ENCODE measurements at places on chromosomes 13 and 19.
A peak's percentile ranks its signal among the peaks of the same experiment; 100 is the strongest.

DNA sequence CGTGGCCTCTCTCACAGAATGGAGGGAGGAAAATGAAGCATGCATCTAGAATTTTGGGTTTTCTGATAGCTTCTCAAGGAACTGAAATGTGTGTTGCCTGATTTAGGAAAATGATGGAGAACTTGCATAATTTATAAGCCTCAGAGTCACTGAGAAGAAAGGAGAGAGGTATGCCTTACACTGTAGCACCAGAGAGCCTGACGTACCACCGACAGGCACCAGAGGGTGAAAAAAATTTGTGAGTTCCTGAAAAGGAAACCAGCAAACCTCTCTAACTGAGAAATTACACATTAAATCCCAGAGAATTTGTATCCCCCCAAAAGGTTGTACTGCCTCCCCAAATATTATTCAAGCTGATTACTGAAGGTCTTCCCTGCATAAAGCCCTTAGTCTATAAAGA, 915.3 kb upstream of the SLITRK6 start:
- DNase-seq: no peak

DNA sequence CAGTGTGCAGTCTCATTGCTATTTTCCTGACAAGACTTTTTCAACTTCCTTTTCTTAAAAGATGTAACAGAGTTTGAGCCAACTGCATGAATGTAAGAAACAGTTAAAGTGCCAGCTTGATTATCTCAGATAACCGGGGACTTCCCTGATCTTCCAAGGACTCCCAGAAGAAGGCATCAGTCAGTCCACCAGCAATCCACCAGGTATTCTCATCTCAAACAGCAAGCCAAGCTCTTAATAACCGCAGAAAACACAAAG, 350.1 kb downstream of the LIG4 start:
- no peak for DNase-seq

DNA sequence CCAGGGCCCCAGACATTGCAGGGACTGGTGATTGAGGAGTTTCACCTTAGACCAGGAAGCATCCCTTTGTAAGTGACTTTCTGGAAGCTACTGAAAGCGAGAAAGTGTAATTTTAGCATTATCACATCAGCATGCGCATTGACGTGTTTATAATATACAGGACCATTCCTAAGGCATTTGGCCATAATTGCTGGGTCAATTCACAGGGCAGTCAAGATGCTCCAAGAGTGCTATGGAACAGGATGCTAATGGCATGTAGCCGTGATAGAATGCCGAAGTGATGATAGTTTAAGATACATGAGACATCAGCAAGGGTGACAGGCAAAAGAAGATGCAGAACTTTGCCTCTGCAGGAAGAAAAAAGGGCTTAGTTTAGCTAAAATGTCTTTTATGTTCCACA, 347.6 kb upstream of the NBEA start:
- DNase-seq: no peak

DNA sequence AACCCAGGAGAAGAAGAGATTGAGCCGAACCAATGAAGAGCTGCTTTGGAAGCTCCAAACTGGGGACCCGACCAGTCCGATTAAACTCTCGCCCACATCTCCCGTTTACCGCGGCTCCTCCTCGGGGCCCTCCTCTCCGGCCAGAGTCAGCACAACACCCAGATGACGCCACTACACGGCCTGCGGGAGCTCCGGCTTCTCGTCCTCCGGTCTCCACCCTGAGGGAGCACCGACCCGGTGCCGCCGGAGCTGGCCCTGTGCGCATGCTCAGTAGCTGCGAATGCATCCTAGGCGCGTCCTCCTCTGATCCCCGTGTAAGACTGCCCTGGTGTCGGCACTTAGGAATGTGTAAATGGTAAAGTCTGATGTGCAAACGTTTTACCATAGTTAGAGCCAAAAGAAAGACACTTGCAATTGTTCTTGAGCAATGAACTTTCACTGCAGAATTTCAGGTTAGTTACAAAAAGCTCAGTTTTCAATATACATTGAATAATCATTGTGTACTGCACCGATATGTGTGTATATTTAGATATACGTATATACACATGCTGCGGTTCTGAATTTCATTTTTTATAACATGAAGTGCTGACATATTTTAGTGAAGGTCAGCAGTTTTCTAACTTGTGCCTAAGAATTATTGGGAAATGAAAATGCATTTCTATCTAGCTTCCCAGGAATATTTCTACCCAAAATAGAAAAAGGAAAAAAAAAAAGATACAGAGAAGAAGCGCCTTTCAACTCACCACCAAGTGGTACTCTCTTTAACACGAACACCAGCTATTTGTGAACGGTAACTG, 92.2 kb downstream of the SLC7A1 start:
- DNase-seq: no peak

DNA sequence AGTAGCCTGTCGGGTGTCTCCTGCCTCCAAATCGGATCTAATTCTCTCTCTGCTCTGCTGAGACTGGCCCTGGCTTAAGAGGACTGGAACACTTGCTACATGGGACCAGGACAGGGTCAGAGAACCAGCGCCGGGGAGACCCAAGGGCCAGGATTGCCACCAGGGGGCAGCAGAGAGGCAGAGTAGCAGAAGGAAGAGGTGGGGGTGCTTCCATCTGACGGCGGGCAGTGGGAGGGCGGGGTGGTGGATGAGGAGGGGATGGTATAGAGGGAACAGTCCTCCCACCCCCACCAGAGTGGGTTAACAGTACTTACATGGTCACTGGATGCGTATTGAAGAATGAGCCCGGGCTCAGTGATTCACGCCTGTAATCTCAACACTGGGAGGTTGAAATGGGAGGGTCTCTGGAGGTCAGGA, 11.9 kb downstream of the SELENOW start:
- DNase-seq: peak; percentile 88

DNA sequence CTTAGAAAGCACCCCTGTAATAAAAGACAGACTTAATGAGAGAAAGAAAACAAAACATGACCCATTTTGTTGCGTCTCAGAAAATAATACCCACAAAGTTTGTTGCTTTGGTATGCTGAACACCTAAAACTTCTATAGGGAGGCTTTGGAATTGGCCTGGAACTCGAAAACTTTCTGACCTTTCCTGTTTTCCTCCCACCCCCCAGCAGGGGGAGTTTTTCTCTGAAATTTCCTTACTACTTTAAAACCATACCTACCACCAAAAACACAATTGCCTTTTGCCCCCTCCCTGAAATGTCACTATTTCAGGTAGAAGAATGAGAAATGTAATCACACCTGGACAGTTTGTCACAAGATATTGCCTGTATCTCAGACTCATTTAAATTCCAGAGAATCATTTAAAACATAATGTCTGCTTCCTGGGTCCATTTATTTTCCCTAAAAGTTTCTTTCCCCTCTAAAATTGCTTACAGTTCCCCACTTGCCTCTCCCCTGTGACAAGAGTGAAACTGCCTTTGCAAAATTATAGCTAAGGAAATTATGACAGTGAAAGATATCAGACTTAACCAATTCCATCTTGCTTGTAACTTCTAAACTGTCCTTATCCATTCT, 2700.2 kb downstream of the PCDH9 start:
- no peak for DNase-seq

Measured in stimulated activated CD4-positive, alpha-beta T cell treated with anti-CD3 and anti-CD28 coated beads, Interleukin-1b, Interleukin-23, amount 100 ng/mL, for 1 hour (primary cell).